ENCODE measurements at places on chromosomes 12 and 14.

DNA sequence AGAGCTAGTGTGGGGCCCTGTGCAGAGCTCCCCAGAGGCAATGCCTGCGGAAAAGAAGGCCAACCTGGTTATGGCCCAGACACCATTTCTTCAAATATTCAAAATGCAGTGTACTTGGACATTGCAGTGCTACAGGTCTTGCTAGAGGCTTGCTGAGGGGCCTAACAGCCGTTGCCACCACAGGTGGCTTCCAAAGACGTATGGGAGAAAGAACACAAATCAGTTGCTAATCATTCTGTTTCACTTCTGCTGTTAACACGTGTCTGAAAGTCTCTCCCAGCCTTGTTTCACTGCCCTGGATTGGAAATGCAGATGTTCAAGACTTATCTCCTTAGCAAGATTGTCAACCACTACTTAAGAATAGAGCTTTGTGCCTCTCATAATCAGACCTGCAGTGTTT, 925.9 kb downstream of the GALC start:
- DNase-seq = no peak

DNA sequence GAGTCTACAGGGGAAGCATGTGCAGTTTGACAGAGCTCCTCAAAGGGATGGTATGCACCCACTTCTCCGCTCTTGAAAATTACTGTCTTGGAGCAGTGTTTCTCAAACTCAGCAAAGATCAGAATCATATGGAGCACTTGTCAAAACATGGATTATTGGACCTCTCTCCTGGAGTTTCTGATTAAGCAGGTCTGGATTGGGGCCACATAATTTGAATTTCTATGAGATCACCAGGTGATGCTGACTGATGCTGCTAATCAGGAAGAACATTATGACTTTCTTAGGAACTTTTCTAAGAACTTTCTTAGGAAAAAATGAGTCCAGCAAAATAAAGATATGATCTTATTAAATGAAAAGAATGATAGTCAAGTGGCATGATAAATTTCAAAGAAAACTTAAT, 144.3 kb downstream of the CPNE8 start:
- no peak for DNase-seq

- no peak for DNase-seq
These were observed 668 bp downstream of the TMEM260 start for GRCh38 chr14:56580221-56580711.

DNA sequence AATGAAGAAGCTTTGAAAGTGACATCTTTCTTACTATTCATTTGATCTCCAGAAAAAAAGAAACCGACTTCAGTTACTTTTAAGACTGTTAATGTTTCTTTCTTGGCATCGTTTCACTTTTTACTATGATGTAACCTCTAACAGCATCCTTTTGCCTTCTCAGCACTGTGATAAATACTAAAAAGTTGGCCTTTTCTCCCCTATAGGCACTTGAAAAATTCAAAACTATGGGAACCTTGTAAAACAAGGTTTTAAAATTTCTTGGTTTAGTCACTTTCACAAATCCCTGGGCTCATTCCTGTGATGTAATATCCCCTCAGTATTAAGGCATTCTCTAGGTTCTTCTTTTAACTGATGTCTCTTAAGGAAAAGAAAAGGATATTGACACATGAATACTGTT, 281.8 kb downstream of the EGLN3 start:
- no peak for DNase-seq

DNA sequence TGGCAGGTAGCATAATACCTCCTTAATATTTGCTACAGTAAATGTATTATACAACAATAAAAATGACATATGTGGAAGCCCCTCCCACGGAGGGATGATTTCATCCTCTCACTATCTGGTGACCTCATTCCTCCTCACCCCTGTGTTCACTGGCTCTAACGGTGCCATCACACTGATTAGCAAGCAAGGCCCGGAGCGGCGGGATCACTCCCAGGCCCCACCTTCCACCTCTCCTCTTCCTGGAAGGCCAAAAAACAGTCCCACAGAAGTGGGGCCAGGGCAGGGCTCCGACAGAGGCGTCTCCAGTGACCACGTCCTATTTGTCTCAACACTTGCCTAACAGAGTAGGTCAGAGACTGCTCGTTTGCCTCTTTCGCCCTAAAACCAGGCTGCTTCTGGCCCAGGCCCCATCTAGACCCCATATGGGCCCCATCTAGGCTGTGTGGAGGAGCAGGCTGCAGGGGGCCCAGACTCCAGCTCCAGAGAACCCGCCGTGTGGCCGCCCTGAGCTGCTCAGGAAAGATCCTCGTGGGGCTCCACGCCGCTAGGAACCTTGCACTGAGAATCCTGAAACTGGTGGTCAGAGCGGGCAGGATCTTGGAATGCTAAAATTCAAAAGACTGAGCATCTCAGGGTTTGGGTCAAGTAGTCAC, 3.7 kb downstream of the SELPLG start:
- DNase-seq = peak; percentile 59

- DNase-seq = no peak
These were observed 80.2 kb upstream of the GPHB5 start for GRCh38 chr14:63398952-63399351.

DNA sequence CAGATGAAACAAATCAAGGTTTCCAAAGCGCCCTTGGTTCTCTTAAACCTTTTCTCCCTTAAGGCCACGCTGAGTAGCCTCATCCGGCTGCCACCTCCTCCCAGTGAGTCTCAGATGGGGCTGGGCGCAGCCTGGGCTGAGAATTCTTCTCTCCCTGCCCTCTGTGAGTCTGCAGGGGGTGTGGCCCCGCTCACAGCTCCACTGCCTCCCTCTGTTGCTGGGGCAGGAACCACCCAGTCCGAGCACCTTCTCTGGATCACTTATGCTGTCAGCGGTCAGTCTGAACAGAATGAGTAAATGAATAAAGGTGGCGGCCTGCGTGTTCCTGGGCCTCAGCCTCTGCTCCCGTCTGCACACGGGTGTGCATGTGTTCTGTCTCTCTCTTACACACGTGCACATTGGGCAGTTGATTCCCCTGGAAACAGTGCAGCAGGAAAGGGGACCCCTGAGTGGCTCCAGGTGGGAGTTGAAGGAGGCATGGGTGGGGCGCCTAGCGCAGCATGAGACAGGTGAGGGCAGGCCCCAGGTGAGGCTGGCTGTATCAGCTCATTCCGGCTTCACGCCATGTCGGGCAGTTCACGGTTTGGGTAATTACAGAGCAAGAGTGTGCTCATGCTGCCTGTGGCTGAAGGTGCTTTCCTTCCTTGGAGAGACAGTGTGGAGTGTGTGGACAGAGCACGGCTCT, 4.3 kb downstream of the PAPLN start:
- DNase-seq = no peak

GRCh38 chr12:50579757-50580267, 75.0 kb downstream of the DIP2B start:
- no peak for DNase-seq
